ENCODE measurements at places on chromosomes 6 and 20.

DNA sequence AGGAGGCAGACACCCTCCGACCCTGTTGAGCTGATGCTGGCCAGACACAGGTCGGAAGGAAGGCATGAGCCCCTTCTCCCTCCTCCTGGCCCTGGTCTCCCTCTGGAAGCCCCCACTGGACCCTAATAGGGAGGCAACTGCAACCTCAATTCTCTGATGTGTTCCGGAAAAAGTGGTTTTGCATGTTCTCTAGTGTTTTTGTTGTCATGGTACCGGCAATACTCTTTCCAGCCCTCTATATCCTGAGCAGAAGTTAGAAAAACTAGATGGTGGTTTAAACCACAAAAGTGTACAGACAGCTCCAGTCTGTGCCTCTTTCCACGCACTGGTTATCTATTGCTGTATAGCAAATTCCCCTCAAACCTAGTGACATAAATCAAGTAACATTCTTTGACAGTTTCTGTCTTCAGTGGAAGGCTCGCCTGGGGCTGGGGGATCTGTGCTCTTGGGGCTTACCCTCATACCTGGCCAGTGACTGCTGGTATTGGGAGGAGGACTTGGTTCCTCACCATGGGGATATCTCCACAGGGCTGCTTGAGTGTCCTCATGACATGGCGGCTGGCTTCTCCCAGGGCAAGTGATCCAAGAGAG, 37.0 kb downstream of the SYTL3 start:
- DNase-seq: no peak

GRCh38 chr20:10304471-10305046, 85.9 kb downstream of the SNAP25 start:
- no peak for DNase-seq

- no peak for DNase-seq
These were observed 4.7 kb downstream of the WFDC5 start for GRCh38 chr20:45110301-45110700.

DNA sequence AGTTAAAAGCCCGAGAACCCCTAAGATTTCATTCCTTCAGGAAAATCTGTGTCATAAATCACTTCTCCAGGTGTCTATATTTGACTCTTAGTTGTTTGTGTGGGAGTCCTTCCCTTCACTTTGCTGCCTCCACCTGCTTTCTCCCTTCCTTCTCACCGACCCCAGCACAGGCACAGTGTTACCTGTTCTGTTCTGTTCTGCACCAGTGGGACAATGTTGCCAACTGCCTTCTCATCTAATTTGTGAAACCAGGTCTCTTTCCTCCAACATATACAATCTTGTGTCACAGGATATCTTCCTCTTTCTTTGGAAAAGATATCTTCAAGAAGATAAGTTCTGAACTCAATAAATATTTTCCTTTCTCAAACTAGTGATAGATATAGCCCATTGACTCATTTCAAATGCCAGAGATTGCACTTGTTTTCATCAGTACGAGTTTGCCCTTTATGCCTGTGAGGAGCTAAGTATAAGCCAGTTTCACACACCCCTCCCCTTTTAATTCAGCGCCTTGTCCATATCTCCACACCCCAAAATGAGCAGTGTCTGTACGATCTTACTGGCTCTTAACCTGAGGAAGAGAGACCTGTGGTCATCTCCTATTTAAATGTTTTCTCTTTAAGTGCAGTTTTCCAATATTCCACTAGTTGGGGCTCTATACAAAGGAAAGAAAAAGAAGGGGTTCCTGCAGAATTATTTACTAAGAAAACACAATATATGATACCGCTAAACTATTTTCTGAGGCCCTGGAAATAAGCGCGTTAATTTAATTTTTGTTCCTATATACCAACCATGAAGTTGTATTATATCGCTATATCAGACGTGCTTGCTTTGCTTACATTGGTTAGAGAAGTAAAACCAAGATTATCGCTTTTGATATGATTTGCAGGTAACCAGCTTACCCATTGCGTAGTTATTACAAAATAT, 81.6 kb upstream of the PREP start:
- DNase-seq: no peak

- no peak for DNase-seq
These were observed 18.3 kb upstream of the TRAM2 start for GRCh38 chr6:52595000-52595795.

DNA sequence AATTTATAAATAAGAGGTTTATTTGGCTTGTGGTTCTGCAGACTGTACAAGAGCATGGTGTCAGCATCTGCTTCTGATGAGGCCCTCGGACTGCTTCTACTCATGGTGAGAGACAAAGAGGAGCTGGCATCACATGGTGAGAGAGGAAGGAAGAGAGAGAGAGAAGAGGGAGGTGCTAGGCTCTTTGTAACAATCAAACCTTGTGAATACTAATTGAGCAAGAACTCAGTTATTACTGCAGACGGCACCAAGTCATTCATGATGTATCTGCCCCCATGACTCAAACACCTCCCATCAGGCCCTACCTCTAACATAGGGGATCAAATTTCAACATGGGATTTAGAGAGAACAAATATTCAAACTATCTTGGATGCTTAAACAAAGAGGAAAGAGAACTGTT, 6.3 kb upstream of the SIRPG start:
- no peak for DNase-seq

DNA sequence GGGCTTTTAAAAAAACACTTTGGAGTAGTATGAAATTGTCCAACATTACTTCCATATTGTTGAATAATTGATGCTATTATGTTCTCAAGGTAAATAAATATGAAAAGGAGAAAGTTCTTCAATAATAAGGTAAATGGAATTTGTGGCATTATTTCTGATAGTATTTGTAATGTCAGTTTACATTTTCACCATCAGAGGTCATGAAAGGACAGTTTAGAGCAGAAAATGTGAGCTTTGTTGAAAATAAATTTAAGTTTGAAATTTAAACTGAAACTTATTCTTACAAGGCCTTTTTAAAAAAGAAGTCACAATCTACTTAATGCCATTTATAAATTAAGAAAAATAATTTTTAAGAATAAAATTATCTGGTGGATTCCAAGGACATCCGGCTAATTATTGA, 15.8 kb upstream of the CEP162 start:
- no peak for DNase-seq

- DNase-seq: no peak
These were observed 5.1 kb upstream of the MDFI start for GRCh38 chr6:41633056-41633634.

- DNase-seq: no peak
These were observed 56.4 kb downstream of the NDUFAF5 start for GRCh38 chr20:13841206-13841605.

DNA sequence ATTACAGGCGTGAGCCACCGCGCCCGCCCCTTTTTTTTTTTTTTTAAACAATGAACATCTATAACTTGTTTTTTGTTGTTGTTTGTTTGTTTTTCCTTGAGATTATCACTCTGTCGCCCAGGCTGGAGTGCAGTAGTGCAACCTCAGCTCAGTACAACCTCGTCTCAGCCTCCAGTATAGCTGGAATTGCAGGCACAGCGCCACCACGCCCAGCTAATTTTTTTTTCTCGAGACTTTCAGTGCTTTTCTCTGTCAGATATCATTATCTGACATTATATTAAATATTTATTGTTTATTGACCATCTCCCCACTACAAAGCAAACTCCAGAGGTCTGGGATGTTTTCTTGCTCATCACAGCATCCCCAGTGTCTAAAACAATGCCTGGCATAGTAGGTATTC, 2.3 kb upstream of the DLK2 start:
- DNase-seq: no peak

- DNase-seq: no peak
These were observed 58.7 kb downstream of the CD40 start for GRCh38 chr20:46176739-46177378.

DNA sequence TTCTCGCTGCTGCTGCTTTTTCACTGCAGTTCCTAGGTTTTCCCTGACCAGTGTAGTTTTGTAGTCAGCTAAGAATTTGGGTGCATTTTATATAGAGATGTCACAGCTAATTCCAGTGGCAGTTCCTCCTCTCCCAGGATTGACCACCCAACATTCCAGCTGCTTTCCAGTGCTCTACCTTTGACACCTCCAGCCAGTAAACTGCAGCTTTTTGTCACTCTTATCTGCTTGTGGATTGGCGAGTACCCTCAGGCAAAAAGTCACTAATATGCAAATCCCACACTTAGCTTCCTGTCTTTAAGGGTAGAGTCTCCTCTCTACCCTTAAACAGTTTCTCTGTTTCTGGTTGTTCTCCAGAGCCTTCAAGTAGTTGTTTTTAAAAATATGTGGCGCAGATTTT, 146.9 kb upstream of the KCNG1 start:
- no peak for DNase-seq

DNA sequence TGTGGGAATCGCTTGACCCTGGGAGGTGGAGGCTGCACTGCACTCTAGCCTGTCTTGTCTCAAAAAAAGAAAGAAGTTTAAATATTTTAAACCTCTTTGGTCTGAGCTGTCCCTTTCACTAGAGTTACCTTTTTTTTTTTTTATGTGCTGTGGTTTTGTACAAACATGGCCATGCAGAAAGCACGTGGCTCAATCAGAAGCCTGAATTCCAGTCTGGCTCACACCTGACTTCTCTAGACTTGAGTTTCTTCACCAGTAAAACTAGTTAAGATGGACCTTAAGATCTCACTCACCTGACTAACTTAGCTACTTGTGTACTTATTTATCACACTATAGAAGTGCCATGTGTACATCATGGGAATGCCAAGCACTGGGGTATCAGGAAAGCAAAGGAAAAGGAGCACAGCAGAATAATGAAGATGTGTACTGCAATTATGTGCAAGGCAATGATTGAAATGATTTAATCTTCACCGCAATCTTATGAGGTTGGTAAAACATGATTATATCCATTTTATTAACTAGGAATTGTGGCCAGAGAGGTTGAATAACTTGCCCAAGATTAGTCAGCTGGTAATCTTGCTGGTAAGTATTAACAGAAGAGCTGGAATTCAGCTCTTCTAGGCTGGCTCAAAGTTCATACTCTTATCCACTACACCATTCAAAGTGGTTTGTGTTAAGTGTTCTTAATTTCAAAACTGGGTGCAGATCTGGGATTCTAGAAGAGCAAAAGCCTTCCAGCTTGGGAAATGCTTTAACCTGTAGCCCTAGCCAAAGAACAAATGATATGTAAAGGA, 10.7 kb downstream of the HMGN3 start:
- DNase-seq: no peak

DNA sequence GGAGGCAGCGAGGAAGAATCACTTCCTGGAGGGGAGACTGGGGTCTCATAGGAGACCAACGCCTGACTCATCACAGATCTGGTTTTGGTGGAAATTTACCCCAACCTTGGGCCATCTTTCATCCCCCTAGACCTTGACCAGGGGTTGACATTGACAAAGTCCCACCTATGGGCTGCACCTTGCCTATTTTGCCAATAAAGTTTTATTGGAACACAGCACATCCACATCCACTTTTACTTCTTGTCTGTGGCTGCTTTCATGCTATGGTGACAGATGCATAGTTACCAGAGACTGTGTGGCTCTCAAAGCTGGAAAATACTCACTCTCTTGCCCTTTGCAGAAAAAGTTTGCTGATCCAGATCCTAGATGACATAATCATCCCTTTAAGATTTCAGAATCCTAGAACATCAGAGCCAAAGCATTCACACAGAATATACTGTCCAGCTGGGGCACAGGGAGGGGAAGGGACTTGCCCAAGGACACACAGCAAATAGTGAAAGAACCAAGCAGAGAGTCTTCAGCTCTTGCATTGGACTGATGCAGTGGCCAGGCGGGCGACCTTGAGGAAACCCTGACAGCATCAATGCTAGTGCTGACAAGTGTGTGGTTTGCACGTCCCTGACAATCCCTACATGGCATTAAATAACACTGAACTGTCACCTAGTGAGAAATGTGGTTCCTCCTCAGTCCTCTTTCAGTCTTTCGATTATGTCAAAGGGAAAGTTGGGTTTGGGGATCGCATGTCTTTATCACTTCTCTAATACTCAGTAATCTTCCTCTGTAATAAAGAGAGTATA, 41.2 kb downstream of the CD40 start:
- DNase-seq: no peak

DNA sequence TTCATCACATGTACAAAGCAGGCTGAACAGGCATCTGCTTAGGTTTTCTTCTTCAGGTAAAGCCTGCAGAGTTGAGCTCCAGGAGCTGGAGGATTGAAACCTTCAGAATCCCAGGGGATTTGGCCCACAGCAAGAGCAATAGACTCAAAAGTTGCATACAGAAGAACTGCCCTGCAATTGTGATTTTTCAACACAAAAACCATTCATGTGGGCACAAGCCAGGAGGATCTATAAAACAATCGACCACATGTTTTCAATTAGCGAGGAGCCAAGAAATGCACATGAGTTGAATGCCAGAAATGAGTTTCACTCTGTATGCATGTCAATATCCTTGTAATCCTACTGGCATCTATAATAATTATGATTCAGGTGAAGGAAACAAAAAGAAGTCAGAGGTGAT, 576.4 kb downstream of the HDGFL1 start:
- DNase-seq: no peak

DNA sequence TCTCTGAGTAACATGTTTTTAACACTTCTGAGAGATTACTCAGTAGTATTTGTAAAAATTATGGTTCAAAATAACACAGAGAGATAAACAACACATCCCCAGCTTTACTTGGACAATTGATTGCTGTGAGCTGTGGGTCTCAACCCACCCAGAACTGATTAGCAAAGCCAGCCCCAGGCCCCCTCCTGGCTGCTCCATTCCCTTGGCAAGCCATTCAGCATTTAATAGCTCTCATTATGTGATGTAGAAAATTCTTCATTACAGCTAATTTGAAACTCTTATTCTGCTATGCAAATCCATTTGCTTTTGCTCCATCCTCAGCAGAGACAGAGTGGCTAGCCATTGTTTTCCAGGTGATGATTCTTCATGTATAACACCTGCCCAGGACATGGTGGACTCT, 16.6 kb upstream of the SIRT5 start:
- no peak for DNase-seq

DNA sequence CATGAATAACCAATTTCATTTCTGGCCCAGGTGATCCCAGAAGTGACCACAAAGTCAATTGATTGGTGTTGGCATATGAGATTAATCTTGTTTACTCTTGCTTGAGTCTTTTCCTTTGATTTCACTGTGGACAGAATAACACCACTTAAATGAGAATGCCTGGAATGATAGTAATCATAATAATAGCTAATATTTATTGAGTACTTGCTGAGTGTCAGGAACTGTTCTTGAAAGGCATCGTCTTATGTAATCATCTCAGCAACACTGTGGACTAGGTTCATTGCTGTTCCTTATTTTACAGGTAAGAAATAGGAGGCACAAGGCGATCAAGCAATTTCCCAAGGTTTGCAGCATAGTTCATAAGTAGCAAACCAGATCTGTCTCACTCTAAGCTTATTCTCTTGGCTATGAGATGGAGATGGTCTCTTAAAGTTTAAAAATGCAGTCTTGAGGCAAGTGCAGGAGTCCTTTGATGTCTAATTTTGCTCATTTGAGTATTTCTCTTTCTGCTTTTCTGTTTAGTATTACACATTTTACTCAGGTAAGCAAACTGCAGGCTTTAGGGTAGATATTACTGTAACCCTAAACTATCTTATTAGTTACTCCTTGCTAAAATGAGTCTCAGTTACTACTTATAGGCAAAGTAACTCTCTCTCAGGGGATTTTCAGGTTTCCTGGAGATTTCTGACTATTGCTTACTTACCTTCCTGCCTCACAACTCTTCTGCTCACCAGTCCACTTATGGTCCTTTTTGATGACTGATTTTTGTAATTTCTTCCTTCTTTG, 6.3 kb downstream of the ADGRG6 start:
- no peak for DNase-seq

Measured in activated naive CD4-positive, alpha-beta T cell treated with anti-CD3 and anti-CD28 coated beads, Interleukin-2, amount 50 U/mL, for 16 hours (primary cell).